ENCODE measurements at places on chromosomes 11 and 22.

DNA sequence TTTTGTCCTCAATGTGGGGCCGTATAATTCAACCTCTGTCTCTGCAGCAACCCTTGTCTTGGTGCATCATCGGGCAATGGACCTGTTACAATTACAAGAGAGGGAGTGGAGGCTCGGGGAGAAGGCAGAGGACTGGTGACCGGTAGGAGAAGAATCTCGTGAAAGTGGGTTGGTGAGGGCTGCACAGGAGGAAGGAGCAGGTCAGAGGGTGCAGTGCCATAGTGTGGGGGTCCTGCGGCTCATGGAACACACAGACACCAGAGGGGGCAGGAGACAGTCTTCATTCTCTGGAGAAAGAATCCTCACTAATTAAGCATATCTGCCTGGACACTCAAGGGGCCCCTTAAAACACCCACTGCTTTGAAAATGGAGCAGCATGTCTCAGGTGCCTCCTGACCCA is 174.7 kb upstream of the B3GAT1 start:
- ATAC-seq, result no peak
- no peak overlapping the region for H3K27ac ChIP-seq
- H3K27me3 ChIP-seq, result peaks cover 12% of the 10 kb centered on the region
- H3K4me3 ChIP-seq, result no peak overlapping the region

DNA sequence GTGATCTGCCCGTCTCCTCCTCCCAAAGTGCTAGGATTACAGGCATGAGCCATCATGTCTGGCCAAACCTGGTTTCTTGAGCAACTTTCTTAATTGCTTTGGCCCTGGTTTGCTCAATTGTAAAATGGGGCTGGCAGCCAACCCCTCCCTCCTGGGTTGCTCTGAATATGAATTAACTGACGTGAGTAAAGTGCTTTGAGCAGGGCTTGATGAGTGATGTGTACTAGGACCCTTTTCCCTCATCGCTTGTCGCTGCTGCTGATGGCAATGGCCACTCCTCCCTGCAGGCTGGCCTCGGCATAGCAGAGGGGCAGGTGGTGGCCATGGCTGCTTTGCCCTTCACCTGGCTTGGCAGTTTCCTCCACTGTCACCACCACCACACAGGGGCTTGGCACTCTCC is 41.5 kb downstream of the RNF141 start:
- peak overlapping the region; percentile 46 for H3K27ac ChIP-seq
- ATAC-seq, result no peak
- no peak overlapping the region for H3K4me3 ChIP-seq

- ATAC-seq, result no peak
- H3K4me3 ChIP-seq, result no peak overlapping the region
- peaks cover 83% of the 10 kb centered on the region for H3K4me1 ChIP-seq
- H3K36me3 ChIP-seq, result peaks cover 75% of the 10 kb centered on the region
- no peaks in the 10 kb centered on the region for H3K27me3 ChIP-seq
- peak overlapping the region; percentile 80 for H3K27ac ChIP-seq
Measured at GRCh38 chr11:128487978-128488377, 99.4 kb downstream of the ETS1 start.

DNA sequence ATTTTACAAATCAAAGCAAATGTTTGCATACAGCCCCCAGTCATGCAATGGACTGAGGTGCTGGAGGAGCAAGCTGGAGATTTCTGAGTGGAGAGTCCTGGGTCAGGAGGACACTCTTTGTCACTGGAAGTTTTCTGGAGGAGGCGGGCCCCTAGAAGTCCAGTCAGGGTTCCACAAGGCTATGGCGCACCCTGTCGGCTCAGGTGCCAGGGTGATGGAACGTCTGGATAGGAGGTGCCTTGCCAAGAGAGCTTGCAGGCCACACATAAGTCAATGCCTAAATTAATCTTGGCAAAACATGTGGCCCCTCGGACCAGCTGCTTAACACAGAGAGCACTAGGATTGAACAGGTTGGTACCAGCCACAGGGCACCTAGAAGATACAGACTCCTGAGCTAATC is 174.7 kb upstream of the CADM1 start:
- H3K36me3 ChIP-seq, result no peaks in the 10 kb centered on the region
- no peak overlapping the region for H3K4me3 ChIP-seq
- ATAC-seq, result no peak
- no peaks in the 10 kb centered on the region for H3K4me1 ChIP-seq
- H3K27ac ChIP-seq, result no peak overlapping the region

DNA sequence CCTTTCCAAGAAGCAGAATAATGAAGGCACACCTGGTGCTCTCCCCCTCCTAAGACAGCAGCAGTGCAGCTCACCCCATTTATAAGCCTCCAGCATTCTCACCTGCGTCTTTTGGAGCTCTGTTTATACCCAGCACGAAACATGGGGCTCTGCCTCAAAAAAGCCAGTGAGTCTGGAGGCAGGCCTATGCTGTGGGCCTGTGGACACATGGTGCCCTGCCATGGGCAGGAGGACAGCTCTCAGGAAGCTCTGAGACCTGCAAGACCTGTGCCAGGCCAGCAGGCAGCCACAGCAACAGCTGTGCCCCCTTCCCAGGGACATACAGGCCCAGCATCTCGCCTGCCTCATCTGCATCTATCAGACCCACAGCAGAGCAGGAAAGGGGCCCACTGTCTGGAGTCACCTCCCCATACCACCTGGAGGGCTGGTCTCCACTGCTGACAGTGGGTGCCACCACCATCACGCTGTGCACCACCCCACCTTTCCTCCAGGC is 64.2 kb downstream of the DGCR2 start:
- H3K27me3 ChIP-seq, result no peaks in the 10 kb centered on the region
- ATAC-seq, result no peak
- H3K4me1 ChIP-seq, result no peaks in the 10 kb centered on the region
- H3K4me3 ChIP-seq, result no peak overlapping the region
- peaks cover 65% of the 10 kb centered on the region for H3K36me3 ChIP-seq

DNA sequence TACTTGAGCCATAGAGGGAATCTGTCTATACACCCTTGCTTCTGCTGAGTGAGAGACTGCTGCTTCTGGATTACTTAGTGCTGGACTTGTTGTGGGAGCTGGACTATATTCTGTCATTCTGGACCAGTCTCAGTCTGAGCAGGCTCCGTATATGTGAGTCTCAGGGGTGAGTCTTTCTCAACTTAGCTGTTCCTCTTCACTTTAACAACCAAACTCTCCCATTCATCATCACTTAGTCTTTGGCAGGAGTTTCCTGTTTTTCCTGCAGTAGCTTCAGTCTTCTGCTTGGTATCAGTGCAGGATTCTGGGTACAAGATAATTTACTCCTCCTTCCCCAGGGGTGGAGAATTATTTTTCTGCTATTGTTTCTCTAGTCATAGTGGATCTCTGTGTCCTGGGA is 779.5 kb downstream of the METTL15 start:
- no peaks in the 10 kb centered on the region for H3K36me3 ChIP-seq
- no peaks in the 10 kb centered on the region for H3K4me1 ChIP-seq
- ATAC-seq, result no peak
- H3K27ac ChIP-seq, result no peak overlapping the region
- no peak overlapping the region for H3K4me3 ChIP-seq

DNA sequence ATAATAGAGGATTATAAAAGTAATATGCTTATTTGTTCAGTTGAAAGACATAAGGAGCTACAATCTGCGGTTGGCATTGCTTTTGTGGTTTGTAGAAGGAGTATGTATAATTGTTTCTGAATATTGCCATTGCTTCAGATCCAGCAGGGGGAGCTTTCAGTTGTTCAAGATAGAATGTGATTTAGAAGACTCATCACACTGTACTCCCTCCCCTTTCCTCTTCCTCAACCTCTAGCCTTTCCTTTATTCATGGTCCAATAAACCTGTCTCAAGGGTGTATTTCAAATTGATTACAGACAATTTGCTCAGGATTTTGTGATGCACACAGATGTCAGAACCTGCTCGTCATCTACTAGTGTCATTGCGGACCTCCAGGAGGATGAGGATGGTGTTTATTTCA is 9.8 kb downstream of the PRMT3 start:
- H3K4me1 ChIP-seq, result peaks cover 12% of the 10 kb centered on the region
- peaks cover 32% of the 10 kb centered on the region for H3K36me3 ChIP-seq
- H3K27ac ChIP-seq, result no peak overlapping the region
- ATAC-seq, result peak; percentile 45
- H3K27me3 ChIP-seq, result no peaks in the 10 kb centered on the region
- no peak overlapping the region for H3K4me3 ChIP-seq

- H3K4me1 ChIP-seq, result no peaks in the 10 kb centered on the region
- ATAC-seq, result no peak
- no peaks in the 10 kb centered on the region for H3K36me3 ChIP-seq
- H3K27me3 ChIP-seq, result no peaks in the 10 kb centered on the region
- H3K4me3 ChIP-seq, result no peak overlapping the region
- no peak overlapping the region for H3K27ac ChIP-seq
Measured at GRCh38 chr11:26820739-26821138, 98.9 kb upstream of the SLC5A12 start.

GRCh38 chr11:112440518-112440917 is 179.9 kb upstream of the PLET1 start:
- H3K4me3 ChIP-seq, result no peak overlapping the region
- peaks cover 15% of the 10 kb centered on the region for H3K36me3 ChIP-seq
- no peak overlapping the region for H3K27ac ChIP-seq
- ATAC-seq, result no peak
- no peaks in the 10 kb centered on the region for H3K27me3 ChIP-seq

GRCh38 chr11:113142508-113142907 is 171.9 kb upstream of the TTC12 start:
- H3K4me1 ChIP-seq, result no peaks in the 10 kb centered on the region
- H3K27ac ChIP-seq, result no peak overlapping the region
- H3K36me3 ChIP-seq, result no peaks in the 10 kb centered on the region
- peaks cover 6% of the 10 kb centered on the region for H3K27me3 ChIP-seq
- no peak overlapping the region for H3K4me3 ChIP-seq
- no peak for ATAC-seq
